ENCODE measurements at places on chromosomes 11 and 22. TPM values are rescaled to one million over a fixed set of nuclear protein-coding genes. Genes with fewer than 3 reads are reported as not detected.

DNA sequence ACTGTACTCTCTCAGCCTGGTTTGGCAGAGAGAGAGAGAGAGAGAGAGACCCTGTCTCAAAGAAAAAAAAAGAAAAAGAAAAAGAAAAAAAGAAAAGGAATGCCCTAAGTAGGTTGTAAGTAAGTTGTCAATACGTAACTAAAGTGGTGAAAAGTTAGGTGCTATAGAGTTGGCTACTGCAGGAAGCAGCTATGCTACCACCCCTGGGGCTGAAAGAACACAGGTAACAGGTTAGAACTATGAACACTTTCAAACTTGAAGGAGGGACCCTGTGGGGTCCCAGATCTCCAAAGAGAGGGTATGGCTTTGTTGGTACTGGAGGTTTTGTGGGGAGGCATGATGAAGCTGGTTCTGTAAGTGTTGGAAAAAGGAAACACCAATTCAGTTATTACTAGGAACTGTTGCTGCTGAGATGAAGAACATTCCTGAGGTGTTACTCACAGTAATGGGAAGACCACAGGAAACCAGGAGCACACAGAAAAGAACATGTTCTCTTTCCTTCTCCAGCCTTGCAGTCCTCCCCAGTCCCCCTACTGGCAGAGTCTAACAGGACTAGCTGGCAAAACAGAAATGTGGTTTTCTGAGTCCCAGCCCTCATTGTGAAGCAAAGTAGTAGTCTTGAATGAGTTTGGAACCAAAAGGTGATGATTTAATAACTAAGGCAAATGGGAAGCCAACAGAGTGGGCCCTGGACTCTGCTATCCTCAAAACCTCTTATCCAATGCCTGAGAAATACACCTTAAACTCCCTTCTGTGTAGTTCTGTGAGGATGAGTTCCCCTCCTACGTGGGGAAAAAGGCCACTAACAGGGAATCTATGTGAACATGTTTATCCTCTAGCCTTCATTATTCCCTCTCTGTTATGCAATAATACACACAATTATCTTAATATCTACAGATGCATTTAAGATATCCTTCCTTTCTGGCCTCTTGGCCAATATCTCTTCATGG, 427.0 kb upstream of the DDI1 start:
- DNase-seq: no peak
- H3K27me3 ChIP-seq: no peaks in the 10 kb centered on the region
- no peaks in the 10 kb centered on the region for H3K36me3 ChIP-seq
- H3K27ac ChIP-seq: no peak overlapping the region

GRCh38 chr22:20009582-20010306, 6.9 kb downstream of the ARVCF start:
- H3K4me3 ChIP-seq: no peak overlapping the region
- no peak for DNase-seq
- no peaks in the 10 kb centered on the region for H3K4me1 ChIP-seq
- peaks cover 4% of the 10 kb centered on the region for H3K27me3 ChIP-seq

DNA sequence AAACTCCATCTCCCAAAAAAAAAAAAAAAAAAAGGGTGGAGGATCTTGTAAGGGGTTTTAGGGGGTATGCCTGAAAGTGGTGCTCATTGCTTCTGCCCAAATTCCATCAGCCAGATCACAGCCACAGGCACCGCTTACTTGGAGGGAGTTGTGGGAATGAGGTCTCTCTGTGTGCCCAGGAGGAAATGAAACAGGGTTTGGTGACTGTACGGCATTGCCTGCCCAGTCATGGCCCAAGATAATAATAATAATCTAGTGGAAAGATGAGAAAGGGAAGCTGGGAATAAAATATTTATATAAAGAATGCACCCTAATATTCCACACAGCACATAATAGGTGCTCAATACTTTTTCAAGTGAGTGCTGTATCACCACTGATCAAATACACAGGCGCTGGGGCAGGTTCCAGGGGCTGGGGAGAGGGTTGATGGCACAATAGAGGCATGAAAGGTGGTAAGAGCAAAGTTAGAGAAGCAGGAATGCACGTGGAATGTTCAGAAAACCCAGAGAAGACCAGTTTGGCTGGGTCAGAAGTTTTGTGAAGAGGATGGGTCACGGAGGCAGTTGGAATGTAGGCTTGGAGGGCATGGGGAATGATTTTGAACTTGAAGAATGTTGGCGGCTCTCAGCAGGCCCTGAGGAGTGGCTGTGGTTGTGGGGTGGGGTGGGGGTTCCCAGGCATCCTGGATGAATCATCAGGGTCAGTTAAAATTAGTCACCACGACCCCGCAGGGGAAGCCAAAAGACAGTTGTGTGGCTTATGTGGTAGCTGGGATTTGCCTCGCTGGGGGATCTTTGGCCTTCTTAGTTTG, 12.5 kb upstream of the MB start:
- no peak overlapping the region for H3K27ac ChIP-seq
- H3K4me1 ChIP-seq: peaks cover 55% of the 10 kb centered on the region
- peaks cover 7% of the 10 kb centered on the region for H3K27me3 ChIP-seq

Gene ROBO4
- total RNA-seq: not detected

DNA sequence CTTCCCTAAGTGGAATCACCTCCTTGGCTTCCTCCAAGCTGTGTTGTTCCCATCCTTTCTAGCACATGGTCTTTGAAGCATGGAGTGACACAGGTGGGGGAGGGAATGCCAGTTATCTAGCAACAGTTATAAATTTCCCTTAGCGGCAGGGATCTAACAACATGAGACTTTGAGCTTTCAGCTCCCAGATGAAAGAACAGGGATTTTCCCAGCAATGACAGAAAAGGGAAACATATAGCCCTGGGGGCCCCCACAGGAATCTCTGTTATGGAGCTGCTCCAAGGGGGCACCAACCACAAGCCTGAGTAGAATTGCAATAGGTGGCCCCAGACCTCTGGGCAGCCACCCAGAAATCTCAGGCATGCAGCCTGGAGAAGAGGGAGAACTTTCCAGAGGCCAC, 163.0 kb downstream of the GRIK4 start:
- no peaks in the 10 kb centered on the region for H3K36me3 ChIP-seq
- H3K4me3 ChIP-seq: no peak overlapping the region
- H3K27me3 ChIP-seq: peaks cover 13% of the 10 kb centered on the region

- no peaks in the 10 kb centered on the region for H3K27me3 ChIP-seq
- H3K36me3 ChIP-seq: peaks cover 3% of the 10 kb centered on the region
Observed at GRCh38 chr22:20036084-20036482, 15.2 kb downstream of the TANGO2 start.

- peaks cover 54% of the 10 kb centered on the region for H3K27me3 ChIP-seq
- H3K4me1 ChIP-seq: peaks cover 7% of the 10 kb centered on the region
- no peak for DNase-seq
- no peak overlapping the region for H3K27ac ChIP-seq
- H3K4me3 ChIP-seq: peak overlapping the region; percentile 81
- no peaks in the 10 kb centered on the region for H3K36me3 ChIP-seq
Observed at GRCh38 chr11:45665933-45666647, 668 bp upstream of the CHST1 start.

- no peak overlapping the region for H3K27ac ChIP-seq
- H3K36me3 ChIP-seq: no peaks in the 10 kb centered on the region
- no peak for DNase-seq
- H3K4me1 ChIP-seq: no peaks in the 10 kb centered on the region
Observed at GRCh38 chr11:132334769-132335280, 964.4 kb downstream of the NTM start.

Gene SORL1
- total RNA-seq: 66.3 TPM

DNA sequence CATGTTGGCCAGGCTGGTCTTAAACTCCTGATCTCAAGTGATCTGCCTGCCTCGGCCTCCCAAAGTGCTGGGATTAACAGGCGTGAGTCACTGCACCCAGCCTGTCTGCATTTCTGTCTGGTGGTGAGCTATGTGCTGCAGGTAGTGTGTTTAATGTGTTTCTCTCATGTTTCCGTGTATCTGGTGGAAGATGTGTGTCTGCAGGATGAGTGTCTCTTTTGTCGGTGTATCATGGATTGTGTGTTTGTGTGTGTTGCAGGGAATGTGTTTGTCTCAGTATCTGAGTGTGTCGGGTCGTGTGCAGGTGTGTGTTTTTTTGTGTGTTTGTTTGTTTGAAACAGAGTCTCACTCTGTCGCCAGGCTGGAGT, 16.1 kb downstream of the SCARF2 start:
- H3K36me3 ChIP-seq: no peaks in the 10 kb centered on the region
- no peak for DNase-seq
- H3K4me3 ChIP-seq: no peak overlapping the region
- peaks cover 10% of the 10 kb centered on the region for H3K27me3 ChIP-seq
- no peak overlapping the region for H3K27ac ChIP-seq
- no peaks in the 10 kb centered on the region for H3K4me1 ChIP-seq

- H3K36me3 ChIP-seq: no peaks in the 10 kb centered on the region
- H3K4me3 ChIP-seq: no peak overlapping the region
- peaks cover 33% of the 10 kb centered on the region for H3K27me3 ChIP-seq
- peak; percentile 52 for DNase-seq
- H3K4me1 ChIP-seq: no peaks in the 10 kb centered on the region
Observed at GRCh38 chr11:59429924-59430516, 3.8 kb upstream of the OR5A2 start.

GRCh38 chr11:48091426-48092102, 111.2 kb downstream of the PTPRJ start:
- H3K36me3 ChIP-seq: no peaks in the 10 kb centered on the region
- H3K4me1 ChIP-seq: peaks cover 70% of the 10 kb centered on the region
- no peak for DNase-seq
- H3K4me3 ChIP-seq: no peak overlapping the region
- H3K27me3 ChIP-seq: no peaks in the 10 kb centered on the region

DNA sequence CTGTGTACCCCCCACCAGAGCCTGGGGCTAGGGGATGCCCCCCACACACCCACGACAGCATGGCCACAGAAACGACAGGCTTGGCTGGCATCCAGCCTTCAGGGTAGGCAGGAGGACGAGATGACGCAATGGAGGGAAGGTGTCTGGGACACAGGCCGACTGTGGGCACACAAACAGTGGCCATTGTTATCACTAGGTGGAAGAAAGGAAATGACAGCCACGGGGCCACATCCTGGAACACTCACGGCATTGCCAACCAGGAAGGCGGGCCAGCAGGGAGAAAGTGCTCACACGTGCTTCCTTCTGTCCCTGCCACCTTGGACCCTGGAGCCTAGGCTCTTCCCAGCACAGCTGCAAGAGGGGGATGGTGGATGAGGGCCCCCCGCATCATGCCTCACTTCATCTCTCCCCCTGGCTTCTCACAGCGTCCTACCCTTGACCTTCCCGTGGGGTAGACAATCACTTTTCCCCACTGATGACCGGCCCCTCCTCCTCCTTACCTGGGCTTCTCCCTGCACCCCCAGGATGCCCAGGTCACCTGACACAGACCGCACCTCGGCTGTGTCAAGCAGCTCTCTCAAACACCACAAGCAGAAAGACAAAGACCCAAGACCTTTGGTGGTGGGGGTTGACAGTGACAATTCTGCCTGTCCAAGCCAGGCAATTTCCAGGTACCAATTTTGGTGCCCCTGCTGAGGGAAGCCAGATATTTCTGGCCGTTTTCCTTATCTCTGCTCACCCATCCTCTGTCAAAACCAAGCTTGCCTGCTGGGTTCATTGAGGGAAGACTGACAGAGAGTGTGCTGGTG, 8.6 kb downstream of the PLA2G6 start:
- H3K36me3 ChIP-seq: peaks cover under 1% of the 10 kb centered on the region
- no peaks in the 10 kb centered on the region for H3K27me3 ChIP-seq
- H3K27ac ChIP-seq: peak overlapping the region; percentile 5

Gene TSPAN18
- total RNA-seq: 1.8 TPM

DNA sequence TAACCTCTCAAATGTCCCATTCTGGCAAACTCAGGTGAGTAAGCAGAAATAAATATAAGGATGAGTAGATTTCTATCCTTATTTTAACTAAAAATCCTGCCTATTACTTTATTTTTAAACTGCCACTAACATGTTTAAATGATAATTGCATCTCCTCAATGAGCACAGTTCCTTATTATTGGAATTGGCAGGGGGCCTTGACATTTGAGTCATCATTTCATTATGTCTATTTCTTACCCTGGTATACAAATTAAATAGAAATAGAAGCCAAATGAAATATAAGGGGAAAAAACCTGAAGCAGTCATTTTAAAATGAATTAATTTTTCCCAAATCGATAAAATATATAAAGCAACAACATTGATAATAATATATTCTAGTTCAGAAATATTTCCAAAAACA, 81.2 kb downstream of the GUCY1A2 start:
- H3K27ac ChIP-seq: no peak overlapping the region
- no peaks in the 10 kb centered on the region for H3K36me3 ChIP-seq
- H3K4me3 ChIP-seq: no peak overlapping the region
- H3K27me3 ChIP-seq: no peaks in the 10 kb centered on the region
